ENCODE measurements at places on chromosomes 4 and X.

GRCh38 chr4:180372691-180373090 is 1870.5 kb upstream of the TENM3 start:
- no peak for DNase-seq

DNA sequence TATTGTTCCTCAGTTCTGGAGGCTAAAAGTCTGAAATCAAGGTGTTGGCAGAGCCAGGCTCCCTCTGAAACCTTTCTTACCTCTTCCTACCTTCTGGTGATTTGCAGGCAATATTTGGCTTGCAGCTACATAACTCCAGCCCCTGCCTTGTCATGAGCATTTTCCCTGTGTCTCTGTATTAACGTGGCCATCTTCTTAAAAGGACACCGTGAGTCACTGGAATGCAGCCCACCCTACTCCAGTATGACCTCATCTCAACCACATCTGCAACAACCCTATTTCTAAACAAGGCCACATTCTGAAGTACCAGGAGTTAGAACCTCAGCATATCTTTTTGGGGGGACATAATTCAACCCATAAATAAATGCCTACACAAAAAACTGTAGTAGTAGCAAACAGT is 40.7 kb downstream of the FANCB start:
- no peak for DNase-seq

- DNase-seq, result no peak
These were observed 40.2 kb downstream of the FHDC1 start for GRCh38 chr4:152976212-152976761.

GRCh38 chrX:103175944-103176753 is 38.8 kb upstream of the BEX4 start:
- no peak for DNase-seq

DNA sequence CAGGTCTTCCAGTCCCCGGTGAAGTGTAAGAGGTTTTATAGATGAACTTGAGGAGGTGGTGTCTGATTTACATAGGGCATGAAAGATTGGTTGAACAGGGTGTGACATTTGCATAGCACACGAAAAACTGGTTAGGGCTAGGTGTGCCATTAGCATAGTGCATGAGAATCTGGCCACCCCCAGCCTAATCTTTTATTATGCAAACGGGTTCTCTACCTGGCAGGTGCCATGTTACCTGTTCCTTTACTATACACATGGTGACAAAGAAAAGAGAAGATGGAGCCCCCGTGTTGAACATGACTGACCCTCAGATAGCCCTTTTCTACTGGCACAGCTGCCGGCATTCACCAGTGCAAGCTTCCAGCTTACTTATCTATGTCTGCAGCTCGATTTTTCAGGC is 71.0 kb downstream of the UCHL1 start:
- no peak for DNase-seq

GRCh38 chrX:153568451-153569011 is 30.4 kb downstream of the CCNQ start:
- DNase-seq, result no peak

- DNase-seq, result peak; percentile 6
These were observed 124.5 kb upstream of the PLAC1 start for GRCh38 chrX:134782796-134783195.

- no peak for DNase-seq
These were observed 54.1 kb downstream of the APBB2 start for GRCh38 chr4:41160012-41160789.

DNA sequence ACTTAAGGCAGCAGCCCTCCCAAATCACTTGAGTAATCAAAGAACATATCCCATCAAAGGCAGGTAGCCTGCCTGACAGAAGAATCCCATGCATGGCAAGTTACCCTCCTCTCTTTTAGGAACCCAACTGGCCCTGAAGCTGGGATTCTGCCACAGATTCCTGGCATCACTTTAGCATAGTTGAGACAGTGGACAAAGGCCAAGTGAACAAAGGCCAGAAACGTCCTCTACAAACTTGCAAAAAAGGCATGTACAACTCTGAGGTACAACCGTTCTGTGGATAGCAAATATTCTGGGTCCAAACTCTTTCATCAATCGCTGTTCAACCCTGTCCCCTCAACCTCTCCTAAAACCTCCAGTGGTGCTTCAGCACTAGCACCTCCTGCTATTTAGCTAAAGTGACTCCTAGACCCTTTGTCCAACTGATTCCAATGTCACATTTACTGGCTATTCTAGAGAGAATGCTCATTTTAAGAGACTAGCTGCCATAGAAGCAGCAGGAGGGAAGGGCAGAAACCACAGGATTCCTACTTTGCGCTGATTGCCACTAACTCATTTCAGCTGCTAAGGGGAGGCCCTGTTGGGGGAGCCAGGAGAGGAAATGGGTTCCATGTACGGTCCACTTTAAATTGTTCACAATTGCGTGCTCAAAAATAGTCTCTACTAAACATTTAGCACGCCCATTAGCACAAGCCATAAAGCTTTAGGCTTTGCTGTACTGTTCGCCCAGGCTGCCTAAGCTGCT is 105.9 kb downstream of the SHROOM4 start:
- DNase-seq, result no peak

GRCh38 chr4:76388160-76388908 is 32.6 kb downstream of the CCDC158 start:
- no peak for DNase-seq

DNA sequence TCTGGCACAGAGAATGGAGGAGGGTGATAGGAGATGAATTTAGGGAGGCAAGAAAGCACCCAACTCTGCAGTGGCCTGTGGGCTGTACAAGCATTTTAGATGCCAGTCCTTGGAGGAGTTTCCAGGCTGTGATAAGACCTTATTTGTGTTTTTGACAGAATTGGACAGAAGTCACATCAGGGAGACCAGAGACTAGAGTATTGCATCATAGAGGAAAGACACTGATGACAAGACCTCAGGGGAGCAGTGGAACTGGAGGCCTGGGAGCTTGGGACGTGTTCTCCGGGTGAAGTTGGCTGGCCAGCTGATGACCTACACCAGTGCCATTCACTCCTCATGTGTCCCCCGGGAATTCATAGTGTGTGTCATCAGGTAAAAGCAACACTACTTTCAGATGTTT is 284.0 kb upstream of the ZFP42 start:
- no peak for DNase-seq

DNA sequence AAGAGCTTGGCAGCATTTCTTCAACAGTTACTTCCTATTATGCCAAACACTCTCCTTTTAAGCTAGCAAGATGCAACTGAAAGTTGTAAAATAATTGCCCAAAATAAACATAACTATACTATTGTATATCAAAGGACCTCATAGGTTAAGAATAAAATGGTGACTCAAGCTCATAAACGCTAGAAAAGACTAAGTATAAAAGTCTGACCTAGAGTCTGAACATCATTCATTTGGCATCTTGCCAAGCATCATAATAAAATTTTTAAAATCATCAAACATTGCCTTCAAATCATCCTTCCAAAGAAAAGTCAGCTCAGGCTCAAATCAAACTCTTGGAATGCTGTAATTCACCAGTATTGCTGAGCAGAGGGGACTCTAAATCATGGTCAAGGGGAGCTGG is 281.2 kb downstream of the QDPR start:
- DNase-seq, result no peak

DNA sequence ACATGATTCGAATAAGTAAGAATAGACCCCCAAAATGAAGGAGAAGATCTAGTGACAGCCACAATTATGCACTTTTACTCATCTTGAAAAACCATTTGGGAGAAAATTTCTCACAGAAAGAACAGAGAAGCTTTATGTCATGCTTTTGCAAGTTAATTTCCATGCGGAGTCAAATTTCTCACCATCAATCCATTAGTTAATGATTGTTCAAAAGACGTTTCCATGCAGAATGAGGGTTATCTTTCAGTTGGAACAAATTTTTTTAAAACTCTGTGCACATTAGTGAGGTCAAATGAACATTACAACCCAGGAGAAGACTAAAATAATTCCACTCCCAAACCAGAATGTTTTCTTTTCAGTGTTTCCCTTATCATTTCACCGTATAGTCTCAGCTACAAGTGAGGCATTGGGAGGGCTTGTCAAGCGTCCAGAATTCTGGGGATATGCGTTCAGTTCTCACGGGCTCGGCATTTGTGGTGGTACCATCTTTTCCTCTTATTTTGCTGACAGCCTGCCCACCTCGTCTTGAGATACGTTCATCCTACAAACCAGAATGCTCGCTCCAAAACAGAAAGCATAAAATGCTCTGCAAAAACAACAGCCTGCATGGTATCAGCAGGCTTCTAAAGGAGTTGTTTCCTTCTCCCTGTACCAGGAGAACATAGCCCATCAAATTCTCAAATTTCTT is 130.8 kb upstream of the TBL1X start:
- DNase-seq, result no peak

- DNase-seq, result no peak
These were observed 249.8 kb upstream of the ANXA10 start for GRCh38 chr4:167842487-167842886.

GRCh38 chr4:98232202-98232601 is 29.0 kb upstream of the RAP1GDS1 start:
- DNase-seq, result no peak

DNA sequence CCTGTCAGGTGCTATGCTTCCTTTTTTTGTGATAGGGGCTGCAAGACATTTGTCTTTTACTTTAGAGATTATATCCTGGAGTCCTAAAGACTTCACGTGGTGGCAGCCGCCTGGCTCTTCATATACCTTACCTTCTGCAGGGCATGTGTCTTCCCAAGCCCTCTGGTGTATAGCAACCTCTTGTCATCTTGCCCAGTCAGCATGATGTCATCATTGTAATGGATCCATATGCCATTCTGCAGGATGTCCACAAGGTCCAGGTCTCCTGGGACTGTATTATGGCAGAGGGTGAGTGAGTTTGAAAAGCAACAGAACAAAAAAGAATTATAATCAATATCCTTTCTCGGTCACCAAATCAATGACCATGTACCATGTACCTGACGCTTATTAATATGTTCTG is 82.2 kb upstream of the SCOC start:
- no peak for DNase-seq

GRCh38 chr4:78210694-78211410 is 153.7 kb downstream of the FRAS1 start:
- no peak for DNase-seq

- DNase-seq, result no peak
These were observed 47.7 kb downstream of the DDX3X start for GRCh38 chrX:41381685-41382084.

- DNase-seq, result no peak
These were observed 46.1 kb downstream of the CXorf58 start for GRCh38 chrX:23953908-23954269.

GRCh38 chrX:107676559-107677378 is 48.5 kb downstream of the PRPS1 start:
- no peak for DNase-seq

DNA sequence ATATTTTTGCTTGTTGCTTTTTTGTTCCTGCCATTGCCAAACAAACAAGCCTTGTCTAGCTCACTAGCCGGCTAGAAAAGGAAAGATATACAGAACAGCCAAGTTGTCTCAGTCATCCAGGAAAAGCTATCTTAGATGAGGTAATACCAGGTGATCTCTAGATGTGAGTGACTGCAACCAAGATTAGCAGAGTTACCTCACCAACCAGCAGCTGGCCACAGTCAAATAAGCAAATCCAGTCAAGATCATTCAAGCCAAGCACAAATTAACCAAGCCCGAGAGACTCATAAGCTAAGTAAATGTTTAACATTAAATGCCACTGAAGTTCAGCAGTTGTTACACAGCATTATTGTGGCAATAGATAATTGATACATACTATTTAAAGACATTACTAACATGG is 108.6 kb downstream of the CENPC start:
- DNase-seq, result no peak

DNA sequence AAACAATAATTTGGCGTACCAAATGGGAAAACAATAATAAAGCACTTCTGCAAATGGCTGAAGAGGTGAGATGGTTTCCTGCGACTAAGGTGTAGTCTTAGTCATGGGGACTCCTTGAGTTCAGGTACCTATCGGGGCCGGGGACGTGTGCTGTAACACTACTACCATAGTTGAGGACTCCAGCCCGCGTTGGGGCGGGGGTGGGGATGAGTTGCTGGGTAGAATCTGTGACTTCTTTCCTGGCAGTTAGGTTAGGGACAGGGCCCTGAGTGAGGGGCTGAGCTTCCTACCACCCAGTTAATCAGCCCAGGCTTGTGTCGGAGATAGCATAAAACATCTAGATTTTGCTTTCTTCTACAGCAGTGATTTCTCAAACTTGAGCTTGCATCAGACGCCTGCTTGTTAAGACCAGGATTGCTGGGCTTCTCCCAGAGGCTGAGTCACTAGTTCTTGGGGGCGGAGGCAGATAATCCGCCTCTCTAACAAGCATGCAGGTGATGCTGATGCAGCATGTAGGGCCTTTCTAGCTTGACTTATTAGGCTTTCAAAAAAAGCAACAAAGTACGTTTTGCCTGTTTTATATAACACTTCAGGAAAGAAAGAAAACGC is 30.2 kb downstream of the RBBP7 start:
- DNase-seq, result no peak

GRCh38 chrX:7314425-7314824 is 166.5 kb upstream of the PUDP start:
- DNase-seq, result no peak

All from NCI-H1092 (cell line).